ENCODE measurements at places on chromosomes 11 and 22.

- no peak for DNase-seq
Observed at GRCh38 chr11:94567181-94567670, at the start of gene PIWIL4. Gene PIWIL4, plus strand, starts transcription at chr11:94567368. Its CDS starts 151 bp downstream, at chr11:94567519.

DNA sequence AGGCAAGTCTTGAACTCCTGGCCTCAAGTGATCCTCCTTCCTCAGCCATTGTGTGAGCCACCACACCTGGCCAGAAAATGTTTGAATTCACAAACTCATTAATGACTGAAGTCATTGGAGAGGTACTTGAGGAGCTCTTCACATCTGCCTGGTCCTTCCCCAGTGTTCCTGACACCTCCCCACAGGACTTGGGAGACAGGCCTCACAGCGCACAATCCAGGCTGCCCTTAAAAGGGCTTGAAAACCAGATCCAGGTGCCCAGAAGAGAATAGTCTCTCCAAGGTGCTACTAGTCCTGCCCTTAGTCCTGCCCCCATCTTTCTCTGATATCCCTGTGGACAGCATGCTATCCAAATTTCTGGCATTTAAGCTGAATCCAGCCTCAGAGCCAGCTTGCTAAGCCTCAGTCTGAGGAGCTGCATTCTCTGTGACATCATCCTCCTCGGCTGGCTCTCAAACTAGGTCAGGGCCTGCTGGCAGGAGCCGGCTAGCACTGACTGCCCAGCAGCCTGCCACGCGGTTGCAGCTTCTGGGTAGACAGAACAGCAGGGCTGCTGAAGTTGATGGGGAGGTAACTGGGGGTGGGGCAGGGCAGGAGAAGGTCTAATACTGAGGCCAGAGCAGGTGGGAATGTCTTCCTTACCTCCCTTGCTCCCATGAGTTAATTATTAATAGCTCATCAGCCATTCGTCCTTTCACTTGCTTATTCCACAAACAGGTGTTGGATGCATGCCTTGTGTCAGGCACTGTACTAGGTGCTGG lies 35.3 kb upstream of the NECTIN1 start:
- DNase-seq, result peak; percentile 42

DNA sequence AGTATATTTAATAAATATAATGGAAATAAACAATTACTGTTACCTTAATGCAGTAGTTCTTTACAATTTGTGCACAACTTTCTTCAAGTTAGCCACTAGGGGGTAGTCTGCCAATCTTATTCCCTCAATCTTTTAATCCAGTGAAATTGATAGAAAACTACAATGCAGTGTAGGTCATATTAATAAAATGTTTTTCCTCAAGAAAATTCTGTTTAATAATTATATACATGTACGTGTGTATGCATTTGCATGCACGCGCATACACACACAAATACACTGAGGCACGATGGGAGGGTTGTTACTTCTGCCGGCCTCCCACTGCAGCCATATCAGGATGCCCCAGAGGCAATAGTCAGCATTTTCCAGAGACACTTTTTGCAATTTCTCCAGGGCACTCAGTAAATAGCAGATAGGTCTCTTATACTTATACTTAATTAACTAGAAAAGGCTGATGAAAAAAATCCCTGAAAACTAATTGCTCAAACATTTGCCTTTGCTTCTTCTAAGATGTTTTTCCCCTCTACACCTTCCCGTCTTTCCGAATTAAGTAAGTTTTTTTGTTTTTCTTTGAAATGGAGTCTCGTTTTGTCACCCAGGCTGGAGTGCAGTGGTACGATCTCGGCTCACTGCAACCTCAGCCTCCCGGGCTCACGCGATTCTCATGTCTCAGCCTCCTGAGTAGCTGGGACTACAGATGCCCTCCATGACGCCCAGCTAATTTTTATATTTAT lies 3.1 kb downstream of the GAB2 start:
- peak; percentile 43 for DNase-seq

GRCh38 chr11:33868647-33869461 lies 23.0 kb downstream of the LMO2 start:
- DNase-seq, result no peak

GRCh38 chr11:73288192-73288872 lies 16.2 kb downstream of the P2RY6 start:
- DNase-seq, result no peak

DNA sequence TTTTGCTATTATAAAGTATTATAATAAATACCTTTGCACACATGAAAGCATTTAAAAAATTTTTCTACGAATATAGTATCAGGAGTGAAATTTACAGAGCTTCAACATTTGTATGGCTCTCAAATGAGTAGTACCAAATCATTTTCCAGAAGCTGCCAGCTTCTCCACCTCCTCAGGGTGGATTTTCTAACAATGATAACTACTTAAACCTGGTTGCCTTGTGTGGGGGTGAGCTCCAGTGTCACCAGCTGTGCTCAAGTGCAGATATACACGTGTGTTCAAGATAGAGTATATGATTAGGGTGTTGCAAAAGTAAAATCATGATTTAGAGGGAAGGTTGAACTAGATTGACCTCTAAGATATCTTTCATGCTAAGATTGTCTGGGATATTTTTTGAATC lies 48.2 kb downstream of the HORMAD2 start:
- DNase-seq, result no peak

- DNase-seq, result peak; percentile 60
Observed at GRCh38 chr11:109432105-109432504, 10.1 kb downstream of the C11orf87 start.

- DNase-seq, result no peak
Observed at GRCh38 chr11:2943711-2944118, 14.5 kb upstream of the PHLDA2 start.

DNA sequence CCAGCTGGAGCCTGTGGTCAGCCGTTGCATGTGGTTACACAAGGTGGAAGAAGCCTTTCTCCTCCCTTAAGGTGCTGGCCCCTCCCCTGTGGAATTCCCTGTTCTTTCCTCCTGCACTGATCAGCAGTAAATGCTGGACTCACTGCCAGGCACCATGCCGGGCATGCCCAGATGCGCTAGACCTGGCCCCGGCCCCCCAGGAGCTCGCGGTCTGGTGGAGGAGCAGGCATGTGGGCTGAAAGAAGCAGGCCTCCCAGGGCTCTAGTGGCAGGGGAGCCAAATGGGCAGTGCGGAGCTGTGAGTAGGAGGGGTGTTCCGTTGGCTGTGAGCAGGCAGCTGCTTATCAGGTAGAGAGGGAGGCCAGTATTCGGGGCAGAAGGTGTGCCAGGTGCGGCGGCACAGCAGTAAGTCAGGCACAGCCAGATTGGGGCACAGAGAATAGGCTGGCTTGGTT lies 10.2 kb downstream of the DGKZ start:
- DNase-seq, result no peak

DNA sequence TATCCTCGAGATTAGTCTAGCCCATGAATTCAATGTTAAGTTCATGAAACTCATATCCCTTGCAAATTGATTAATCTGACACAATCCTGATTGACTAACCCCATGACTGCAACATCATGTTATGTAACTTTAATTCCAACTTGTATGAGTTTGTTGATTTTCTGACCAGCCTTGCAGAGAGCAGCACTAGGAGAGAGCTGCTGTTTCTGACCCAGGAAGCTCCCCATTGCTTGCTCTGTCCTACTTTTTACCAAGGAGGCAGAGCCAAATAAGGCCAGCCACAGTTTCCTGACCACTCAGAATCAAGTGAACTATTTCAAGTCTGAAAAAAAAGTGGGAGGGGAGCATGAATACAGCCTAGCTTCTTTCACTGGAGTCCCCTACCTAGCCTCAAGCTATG lies 13.2 kb downstream of the MPZL3 start:
- DNase-seq, result no peak

DNA sequence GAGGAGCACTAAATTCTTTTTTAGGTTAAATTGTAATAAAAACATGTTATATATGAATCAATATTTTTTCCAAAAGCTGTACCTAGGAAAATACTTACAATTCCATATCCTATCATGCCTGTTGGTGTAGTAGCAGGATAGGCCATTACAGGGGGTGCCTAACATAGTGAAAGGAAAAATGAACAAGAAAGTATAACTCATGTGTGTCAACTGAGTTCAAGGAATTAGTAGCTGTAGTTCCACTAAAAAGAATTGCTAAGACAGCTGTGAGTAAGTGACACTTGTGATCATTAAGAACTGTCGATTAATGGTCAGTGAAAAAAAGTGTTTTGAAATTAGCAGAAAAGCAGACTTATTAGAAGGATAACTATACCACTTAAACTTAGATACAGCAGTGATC lies 92.4 kb downstream of the PICALM start:
- no peak for DNase-seq

- DNase-seq, result no peak
Observed at GRCh38 chr11:72116019-72116755, 3.7 kb upstream of the ANAPC15 start.

DNA sequence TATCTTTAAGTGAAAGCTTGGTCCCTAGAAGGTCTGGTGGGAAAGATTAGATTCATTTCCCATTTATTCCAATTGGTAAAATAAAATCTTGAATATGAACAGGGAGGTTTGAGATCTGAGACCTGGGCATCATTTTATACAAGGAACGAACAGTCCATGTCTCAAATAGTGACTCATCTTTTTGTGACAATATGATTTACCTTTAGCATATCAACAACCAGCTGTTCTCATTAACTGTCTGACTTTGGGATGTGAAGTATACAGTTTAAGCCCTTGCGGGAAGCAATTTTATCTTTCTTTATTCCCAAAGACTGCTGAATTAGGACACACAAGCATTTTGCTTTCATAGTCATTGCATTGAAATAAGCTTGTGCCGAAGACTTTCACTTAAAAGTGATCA lies 691.6 kb downstream of the ETS1 start:
- DNase-seq, result no peak

DNA sequence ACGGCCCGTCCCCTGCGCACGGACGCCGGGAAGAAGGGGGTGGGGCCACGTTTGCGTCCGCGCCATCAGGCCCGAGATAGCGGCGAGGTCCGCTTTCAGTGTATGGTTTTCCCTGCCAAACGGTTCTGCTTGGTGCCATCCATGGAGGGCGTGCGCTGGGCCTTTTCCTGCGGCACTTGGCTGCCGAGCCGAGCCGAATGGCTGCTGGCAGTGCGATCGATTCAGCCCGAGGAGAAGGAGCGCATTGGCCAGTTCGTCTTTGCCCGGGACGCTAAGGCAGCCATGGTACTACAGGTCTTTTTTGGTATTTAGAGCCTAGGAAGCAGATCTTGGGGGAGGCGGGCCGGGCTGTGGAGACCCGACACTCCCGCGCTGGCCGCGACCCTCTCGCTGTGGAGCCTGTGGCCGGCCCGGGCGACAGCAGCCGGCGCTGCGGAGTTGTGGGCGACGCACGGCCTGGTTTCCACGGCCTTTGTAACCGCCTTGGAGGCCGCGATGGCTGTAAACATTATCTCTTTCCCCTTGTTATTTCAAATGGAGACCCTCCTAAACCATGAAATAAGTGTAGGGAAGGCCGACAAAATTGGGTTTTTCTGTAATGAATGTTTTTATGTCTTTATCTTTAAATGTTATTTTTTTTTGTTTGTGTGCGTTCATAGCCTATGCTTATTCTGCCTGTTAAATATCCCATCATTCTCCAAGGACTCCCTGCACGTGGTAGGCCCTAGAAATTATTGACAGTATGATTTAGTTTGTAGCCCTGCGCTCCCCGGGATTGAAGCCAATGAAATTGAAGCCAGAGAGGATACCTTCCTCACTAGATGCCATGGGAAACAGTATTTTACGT lies at the start of gene AASDHPPT:
Gene AASDHPPT, plus strand, starts transcription at position 54 of the 847 bp plus-strand sequence. Its CDS starts 49 bp downstream, at position 103.
- DNase-seq, result peak; percentile 29

DNA sequence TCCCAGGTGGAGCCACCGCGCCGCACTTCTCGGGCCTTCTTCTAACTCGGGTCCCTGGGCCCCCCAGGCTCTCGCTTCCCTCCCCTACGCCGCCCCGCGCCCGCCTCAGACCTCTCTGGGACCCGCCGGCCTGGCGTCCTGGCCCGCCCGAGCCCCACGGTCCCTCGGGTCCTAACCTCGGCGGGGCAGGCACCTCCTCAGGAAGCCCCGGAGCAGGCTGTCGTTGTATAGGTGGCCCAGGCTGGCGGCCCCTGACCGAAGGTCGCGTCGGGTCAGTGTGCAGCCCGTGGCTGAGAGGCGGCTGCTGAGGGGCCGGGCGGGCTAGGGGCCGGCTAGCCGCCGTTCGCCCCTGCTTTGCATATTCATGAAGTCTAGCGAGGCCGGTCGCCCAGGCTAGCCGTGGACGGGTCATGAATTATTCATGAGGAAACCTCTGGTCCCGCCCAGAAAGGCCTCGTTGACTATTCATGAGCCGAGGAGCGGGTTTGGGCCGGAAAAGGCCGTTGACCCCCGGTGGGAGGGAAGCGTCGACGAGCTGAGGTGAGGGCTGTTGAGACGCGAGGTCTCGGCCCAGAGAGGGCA lies at the start of gene HORMAD2:
Gene HORMAD2, plus strand, starts transcription at position 513 of the 582 bp plus-strand sequence. CDS start 13,489 bp downstream, outside the sequence.
- DNase-seq, result no peak

DNA sequence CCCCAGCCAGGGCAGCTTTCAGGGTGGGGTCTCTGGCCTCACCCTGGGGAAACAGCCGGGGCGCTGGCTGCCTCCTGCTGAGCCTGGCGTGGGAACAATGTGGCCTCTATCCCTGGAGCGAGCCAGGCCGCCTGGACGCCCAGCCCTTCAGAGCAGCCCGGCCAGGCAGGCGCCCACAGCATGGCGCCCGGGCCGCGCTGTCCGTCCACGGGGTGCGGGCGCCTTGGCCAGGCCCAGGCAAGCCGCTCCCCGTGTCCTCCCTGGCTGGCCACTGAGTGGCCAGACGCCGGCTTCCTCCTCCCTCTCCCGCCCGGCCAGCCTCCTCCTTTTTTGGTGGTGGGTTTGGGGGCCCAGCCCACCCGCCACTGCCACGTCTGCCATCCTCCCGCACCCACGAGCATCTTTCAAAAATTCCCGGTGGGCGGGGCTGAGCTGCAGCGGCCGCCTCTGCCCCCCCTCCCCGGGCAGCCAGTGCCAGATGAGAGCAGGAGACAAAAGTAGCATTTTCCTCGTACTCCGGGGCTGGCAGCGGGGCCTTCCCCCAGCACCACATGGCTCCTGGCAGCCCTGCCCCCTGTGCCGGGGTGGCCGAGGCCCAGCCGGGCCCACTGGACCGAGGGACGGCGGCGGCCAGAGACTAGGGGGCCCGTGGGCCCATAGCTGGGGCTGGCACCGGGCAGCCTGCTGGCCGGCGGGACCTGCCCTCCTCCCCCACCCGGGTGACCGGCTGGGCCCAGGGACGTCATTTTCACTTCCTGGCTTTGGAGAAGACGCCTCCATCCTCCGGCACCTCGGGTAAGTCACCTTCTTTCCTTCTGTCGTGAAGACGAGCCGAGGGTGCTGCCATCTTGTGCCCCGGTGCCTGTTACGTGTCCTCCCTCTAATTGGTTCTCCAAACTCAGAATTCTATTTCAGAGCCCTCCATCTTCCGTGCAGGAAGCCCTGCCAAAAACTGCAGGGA lies 70.2 kb upstream of the PPARA start:
- DNase-seq, result no peak

- no peak for DNase-seq
Observed at GRCh38 chr11:114061681-114062049, 2.2 kb downstream of the ZBTB16 start.

DNA sequence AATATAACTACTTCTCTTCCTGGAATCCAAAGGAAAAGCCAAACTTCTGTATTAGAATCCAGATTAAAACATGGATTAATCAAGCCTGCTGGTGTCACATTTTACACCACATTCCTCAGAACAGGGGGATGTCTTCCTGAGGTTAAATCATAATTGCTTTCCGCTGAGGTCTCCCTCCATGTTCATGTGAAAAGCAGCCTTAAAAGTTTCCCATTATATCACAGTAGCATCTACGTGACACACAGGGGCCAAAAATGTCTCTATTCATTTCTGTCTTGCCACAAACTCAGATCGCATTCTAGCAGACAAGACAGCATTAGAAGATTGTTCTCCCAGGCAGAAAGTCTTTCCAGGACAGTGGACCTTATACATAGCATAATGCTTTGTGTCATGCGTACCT lies 788.7 kb downstream of the OPCML start:
- no peak for DNase-seq
